Activated CD4-positive, alpha-beta T cell treated with anti-CD3 and anti-CD28 coated beads, Interleukin-10, Interleukin-2, amounts not matched to agents 100 ng/mL and 50 ng/mL, durations not matched to agents 16 hours and 8 hours (primary cell): ENCODE measurements at places on chromosomes 16 and 17.
A peak's percentile ranks its signal among the peaks of the same experiment; 100 is the strongest.

DNA sequence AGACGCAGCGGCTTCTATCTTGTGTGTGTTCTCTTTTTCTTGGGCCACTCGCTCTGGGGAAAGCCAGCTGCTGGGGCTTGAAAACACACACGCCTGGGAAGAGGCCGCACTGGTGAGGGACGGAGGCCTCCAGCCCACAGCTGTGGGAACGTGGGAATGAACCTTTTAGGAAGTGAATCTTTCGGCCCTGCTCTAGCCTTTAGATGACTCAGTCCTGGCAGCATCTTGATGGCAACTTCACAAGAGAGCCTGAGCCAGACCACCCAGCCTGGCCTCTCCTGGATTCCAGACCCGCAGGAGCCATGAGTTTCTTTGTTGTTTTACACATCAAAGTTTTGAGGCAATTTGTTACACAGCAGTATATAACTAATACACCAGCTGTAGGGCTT, 2.2 kb upstream of the PDPK1 start:
- DNase-seq = no peak

DNA sequence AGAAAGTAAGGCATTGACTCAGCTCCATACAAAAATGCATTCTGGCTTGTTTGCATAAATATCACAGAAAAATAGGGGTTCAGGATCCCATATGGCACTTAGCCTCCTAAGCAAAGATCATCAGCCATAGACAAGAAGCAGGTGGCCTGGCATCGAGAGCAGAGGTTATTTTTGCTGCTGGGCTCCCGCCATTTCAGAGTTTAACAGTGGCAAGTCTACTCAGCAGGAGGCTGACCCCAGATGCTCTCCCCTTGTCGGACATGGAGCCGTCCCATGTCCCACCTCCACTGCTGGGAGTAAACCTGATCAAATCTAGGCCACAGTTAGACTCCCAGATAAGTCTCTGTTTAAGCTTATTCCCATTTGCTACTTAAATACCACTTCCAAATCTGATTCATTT, 269.1 kb downstream of the FTO start:
- no peak for DNase-seq

- no peak for DNase-seq
Observed at GRCh38 chr16:89355007-89355406, 135.4 kb downstream of the ANKRD11 start.

- DNase-seq = no peak
Observed at GRCh38 chr17:65088621-65089360, 32.3 kb upstream of the GNA13 start.

GRCh38 chr17:10119203-10120108, 79.0 kb downstream of the GAS7 start:
- peak; percentile 39 for DNase-seq

- DNase-seq = peak; percentile 85
Observed at GRCh38 chr17:64061178-64061898, 40.9 kb upstream of the ICAM2 start.

GRCh38 chr17:28684963-28685362, 23.0 kb downstream of the SUPT6H start:
- no peak for DNase-seq

DNA sequence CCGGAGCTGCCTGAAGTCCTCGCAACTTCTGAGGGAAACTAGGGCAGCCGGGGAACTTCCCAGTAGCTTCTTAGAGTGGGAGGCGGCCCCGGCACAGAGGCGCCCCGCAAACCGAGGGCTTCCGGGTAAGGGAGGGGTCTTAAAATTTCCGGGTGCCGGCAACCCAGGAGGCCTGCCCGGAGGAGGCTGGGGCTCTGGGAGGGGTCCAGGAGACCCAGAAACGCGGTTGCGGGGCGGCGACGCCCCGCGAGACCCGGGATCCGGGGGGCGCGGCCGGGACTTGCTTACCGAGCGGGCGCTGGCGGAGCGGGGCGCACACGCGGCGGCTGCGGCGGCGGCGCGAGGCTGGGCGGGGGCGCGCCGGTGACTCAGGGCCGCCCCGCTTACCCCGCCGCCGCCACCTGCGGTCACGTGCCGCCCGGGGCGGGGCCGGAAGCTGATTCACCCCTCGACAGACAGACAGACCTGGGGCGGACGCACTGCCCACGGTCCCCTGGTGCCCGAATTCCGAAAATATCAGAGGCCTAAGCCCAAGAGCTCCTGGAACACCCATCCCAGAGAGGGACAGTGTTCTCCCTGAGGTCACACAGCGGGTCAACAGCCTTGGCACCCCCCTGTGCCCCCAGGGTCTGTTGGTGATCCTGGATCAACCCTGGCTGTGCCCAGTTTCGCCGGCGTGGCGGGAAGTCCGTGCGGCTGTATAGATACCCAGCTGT, at the start of gene FAM83G:
FAM83G (minus strand) TSS at position 344 of the 716 bp plus-strand sequence. CDS start 723 bp downstream, outside the sequence.
- DNase-seq = peak; percentile 90

GRCh38 chr16:11391576-11391975, 46.3 kb downstream of the RMI2 start:
- DNase-seq = no peak

DNA sequence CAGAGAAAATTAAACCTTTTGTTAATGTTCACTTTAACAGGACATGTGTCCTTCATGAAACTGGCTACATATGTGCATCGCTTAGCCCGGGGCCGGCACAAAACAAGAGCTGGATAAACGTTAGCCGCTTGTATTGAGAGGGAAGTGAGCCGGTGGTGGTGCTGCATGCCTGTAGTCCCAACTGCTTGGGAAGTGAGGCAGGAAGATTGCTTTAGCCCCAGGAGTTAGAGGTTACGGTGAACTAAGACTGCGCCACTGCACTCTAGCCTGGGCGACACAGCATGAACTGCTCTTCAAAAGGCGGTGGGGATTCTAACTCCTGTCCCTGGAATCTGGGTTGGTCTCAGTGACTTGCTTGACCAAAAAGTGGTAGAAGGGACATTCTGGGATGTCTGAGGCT, 15.0 kb upstream of the SPHK1 start:
- DNase-seq = no peak

DNA sequence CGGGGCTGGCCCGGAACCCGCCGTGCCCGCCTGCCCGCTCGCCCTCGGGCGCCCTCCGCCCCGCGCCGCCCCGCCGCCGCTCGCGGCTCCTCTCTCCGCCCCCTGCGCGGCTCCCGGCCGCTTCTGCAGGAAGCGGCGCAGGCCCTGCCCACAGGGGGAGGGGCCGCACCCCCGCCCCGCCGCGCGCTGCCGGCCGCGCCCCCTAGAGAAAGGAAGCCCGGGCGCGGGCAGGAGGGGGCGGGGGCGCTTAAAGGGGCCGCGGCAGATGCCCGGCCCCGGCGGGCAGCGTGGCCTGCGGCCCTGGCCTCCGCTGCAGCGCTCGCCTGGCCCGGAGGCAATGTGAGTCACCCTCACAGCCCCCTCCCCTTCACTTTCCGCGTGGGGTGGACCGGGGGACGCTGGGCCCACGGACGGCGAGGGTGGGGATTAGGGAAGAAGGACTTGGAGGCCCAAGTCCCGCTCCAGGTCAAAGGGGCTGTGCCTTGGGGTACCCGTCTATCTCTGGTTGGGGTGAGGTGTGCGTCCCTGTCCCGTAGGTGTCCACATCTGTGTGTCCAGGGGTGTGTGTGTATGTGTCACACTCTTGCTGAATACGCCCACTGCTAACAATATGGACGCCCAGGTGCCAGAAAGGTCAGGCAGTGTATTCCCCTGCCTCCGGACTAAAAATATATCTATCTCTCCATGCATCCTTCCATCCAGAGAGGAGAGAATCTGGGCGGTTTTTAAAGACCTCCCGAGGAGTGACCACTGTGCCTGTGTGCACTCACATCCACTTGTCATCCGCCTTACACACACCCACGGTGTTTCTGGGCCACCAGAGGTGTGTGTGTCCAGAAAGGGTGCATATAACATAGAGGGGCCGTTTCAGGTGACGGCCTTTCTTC, at the start of gene GIT1:
GIT1 (minus strand) TSS at position 125 of the 887 bp plus-strand sequence. CDS start 270 bp downstream, outside the sequence.
- DNase-seq = peak; percentile 91

DNA sequence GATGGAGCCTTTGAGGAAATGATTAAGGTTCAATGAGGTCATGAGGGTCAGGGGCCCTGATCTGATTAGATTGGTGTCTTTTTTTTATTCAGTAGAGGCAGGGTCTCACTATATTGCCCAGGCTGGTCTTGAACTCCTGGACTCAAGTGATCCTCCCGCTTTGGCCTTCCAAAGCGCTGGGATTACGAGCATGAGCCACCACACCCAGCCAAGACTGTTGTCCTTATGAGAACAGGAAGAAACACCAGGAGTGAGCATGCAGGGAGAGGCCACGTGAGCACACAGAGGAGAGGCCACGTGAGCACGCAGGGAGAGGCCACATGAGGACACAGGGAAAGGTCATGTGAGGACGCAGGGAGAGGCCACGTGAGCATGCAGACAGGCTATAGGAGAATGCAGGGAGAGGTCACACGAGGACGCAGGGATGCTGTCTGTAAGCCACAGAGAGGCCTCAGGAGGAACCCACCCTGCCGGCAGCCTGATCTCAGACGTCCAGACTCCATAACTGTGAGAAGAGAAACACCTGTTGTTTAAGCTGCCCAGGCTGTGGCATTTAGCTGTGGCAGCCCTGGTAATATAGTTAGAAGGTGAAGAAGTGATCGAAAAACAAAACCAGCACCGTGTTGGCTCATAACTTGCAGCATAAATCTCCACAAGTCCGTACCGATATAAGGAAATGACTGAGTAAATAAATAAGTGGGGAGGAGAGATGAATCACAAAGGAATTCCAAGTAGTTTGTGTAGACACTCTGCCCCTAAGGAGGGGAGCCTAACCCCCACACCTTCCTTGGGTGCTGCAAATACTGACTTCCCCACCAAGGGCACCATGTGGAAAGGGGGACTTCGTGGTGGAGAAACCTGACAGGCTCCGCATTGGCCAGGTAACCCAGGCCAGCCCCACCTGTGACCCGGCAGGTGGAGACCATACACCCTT, 14.6 kb upstream of the CSNK1D start:
- no peak for DNase-seq

- DNase-seq = no peak
Observed at GRCh38 chr17:35254107-35254773, 11.4 kb downstream of the SLFN5 start.

- no peak for DNase-seq
Observed at GRCh38 chr17:43308999-43309398, 75.2 kb upstream of the RNU2-1 start.

GRCh38 chr16:21937336-21937829, 15.8 kb upstream of the UQCRC2 start:
- DNase-seq = no peak

DNA sequence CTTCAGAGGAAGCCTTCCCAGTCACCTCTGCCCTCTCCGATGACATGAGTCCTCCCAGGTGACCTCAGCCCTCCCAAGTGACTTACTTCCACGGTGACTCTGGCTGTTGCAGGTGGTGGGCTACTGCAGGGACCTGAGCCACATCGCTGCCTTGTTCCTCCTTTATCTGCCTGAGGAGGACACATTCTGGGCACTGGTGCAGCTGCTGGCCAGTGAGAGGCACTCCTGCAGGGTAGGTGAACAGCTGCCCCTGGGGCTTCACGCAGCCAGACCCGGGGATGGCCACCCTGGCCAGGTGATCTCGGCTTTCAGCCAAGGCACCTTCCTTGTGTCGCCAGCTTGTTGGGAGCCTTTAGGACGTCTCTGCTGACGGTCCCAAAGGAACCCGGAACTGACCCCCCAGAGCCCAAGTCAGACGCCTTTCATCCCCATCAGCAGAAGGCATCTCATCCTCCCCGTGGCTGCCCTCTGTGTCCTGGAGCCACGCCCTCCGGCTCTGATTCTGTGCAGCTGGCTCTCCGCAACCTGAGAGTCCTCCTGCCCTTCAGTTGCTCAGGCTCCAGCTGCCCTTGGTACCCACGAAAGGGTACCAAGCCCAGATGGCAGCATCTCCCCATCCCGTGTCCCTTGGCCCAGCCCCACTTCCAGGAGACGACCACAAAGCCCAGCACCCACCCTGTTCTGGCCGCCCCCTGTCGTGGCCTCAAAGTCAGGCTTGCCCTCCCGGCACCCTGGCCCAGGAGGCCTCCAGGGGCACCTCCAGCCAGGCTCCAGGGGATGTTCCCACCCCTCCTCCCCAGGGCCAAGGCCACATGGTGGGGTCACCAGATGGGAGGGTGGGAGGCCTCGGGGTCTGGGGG, 81.7 kb downstream of the GOSR1 start:
- no peak for DNase-seq
